ENCODE measurements at places on chromosomes 3 and 15.
A peak's percentile ranks its signal among the peaks of the same experiment; 100 is the strongest.

- DNase-seq = no peak
Measured at GRCh38 chr15:32134842-32135241, 104.5 kb downstream of the CHRNA7 start.

- no peak for DNase-seq
Measured at GRCh38 chr15:23081271-23081670, 41.9 kb upstream of the TUBGCP5 start.

- DNase-seq = no peak
Measured at GRCh38 chr3:178255315-178255714, 280.9 kb upstream of the KCNMB2 start.

DNA sequence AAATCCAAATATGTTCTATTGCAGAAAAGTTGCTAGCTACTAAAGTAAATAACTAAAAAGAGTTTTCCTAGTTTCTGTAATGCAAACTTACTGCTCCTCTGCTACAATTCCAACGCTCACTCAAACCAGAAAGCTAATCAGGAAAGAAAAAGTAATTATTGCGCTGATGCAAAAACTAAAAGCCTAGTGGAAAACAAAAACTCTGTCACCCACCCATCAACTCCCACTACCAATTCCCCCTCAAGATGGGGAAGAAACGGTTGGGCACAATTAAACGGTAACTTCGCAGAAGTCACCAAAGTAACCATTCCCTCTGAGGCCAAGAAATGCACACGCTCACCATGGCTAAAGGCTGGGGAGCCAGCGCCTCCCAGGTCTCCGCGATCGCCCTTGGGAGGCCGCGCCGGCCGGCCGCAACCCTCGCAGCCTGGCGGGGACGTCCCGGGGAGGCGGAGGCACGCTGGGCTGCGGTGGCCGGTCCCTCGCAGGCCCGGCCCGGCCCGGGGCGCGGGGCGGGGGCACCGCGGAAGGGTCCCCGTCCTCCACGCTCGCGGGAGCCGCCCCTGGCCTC lies 684 bp downstream of the SLTM start:
- no peak for DNase-seq

DNA sequence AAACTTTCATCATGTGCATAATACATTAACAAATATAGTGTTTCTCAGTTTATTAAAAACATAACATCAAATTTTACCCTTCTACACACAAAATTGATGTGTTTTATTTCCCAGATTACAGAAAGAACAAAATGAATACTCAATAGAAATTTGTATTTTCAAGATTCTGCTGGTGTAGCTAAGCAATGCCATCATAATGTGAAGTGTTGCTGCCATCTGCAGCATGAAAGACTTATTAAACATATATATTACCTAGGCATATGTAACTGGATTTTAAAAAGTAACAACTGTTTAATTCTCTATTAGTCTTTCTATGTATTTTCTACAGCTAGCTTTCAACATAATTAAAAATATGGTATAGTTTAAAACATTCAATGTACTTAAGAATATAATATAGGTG lies 27.5 kb downstream of the PLSCR5 start:
- DNase-seq = peak; percentile 13

- DNase-seq = no peak
Measured at GRCh38 chr15:98904544-98904943, 103.0 kb downstream of the PGPEP1L start.

- DNase-seq = no peak
Measured at GRCh38 chr3:5465183-5465582, 277.7 kb downstream of the EDEM1 start.

DNA sequence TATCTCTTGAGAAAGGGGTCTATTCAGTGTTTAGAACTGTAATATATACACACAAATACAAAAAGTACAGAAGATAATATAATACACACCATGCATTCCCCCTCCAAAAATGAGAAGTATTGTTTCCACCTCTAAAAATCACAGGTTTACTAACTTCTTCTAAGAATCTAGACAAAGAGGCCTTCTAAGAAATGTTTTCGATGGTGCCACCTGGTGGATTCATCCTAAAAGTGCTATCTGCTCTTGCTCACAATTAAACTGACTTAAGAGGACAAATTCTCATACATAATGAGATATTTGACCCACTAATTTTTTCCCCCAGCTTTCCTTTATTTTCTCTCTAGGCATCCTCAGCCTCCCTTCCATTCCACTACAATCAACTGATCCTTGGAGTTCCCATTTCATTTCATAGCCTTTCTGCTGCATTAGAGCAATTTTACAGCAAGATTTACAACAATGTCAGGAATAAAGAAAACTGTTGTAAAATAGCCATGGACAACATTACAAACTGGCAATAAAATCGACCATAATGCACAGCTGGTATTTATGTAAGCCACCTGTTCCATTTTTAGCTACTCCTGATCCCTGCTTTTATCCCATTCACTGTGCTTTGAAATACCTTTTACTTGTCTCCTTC lies 124.6 kb downstream of the ARRDC4 start:
- DNase-seq = peak; percentile 9
